Activated T-helper 1 cell treated with Interleukin-2 at 50 U/mL for 16 hours (primary cell): ENCODE measurements at places on chromosomes 2 and 18.

DNA sequence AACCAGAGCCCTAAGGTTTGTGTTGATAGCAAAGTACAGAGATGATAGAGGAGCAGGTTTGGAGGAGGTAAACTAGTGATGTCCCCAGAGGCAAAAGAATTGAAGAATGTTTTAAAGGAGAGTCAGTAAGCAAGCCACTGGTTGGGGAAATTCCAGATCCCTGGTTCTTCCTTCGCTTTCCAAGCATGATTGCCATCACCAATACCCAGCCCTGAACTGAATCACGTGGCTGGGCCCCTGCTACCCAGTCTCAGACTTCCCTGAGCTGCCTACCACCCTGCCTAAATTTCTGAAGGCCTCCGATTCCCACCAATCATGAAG, 310.8 kb upstream of the STON1 start:
- no peak for DNase-seq

DNA sequence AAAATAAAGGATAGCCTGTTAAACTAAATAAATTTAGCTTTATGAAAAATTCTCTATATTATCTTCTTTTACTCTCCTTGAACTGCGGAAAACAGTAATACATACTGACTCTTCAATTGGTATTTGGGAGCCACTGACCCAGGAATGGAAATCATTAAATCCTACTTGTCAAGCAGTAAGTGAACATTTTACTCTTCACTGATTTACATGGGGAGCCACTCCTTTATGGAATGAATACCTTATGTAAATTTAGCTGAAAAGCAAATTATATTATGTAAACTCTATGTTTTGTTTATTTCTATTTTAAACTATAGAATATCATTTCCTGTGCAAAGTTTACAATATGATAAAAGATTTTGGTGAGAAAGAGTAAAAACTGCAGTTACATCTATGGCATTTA, 85.2 kb downstream of the STRADB start:
- no peak for DNase-seq

- DNase-seq = no peak
Measured at GRCh38 chr2:101204400-101205115, 48.1 kb upstream of the CNOT11 start.

DNA sequence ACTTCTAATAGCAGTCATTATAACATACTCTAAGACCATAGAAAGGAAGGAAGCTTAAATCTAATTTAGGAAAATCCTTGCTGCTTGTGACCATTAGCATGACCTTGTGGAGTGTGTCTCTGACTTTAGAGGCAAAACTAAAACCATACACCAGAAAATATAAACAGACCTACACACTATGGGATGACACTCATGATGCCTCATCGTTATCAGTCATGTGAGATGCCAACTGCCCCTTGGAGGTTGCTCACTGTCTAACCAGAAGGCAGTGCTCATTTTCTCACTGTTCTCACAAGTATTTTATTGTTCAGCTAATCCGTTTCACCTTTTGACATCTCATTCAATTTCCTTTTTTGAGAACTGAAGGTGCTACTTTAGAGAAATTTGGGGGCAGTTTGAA, 376.9 kb downstream of the RND3 start:
- no peak for DNase-seq

GRCh38 chr2:37364351-37364750, 19.9 kb downstream of the QPCT start:
- no peak for DNase-seq

GRCh38 chr2:10096641-10097040, 16.4 kb upstream of the CYS1 start:
- DNase-seq = no peak

DNA sequence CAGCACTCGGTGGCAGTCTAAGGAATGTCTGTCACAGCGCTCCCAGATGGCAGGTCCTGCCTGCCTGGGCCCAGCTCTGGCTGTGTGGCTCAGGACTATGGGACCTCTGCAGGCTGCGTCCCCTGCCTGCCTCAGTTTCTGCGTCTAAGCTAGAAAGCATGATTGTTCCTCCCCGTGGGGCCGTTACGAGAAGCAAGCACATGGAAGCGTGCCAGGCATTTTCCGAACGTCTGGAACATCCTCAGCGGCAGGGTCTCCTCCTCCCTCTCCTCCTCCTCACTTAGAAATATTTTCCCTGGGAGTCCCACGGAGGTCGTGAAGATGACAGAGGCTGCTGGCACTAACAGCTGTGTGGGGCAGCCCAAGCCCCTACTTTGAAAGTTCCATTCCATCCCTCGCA, 43.3 kb downstream of the LRRFIP1 start:
- DNase-seq = no peak
